ENCODE measurements at places on chromosomes 2 and 18. TPM values are rescaled to one million over a fixed set of nuclear protein-coding genes. Genes with fewer than 3 reads are reported as not detected.

The CYRIA gene
- total RNA-seq = 1.5 TPM

The NR4A2 gene
- total RNA-seq = 9.4 TPM

The ORC2 gene
- total RNA-seq = 12.2 TPM

The TSPYL6 gene
- total RNA-seq = not detected

The CRYGC gene
- not detected for total RNA-seq

The MOGAT1 gene
- total RNA-seq = not detected

The TUBA4B gene
- total RNA-seq = not detected

The NPHP1 gene
- total RNA-seq = 6.9 TPM

The FSIP2 gene
- 0.06 TPM for total RNA-seq

The BBS5 gene
- 5.7 TPM for total RNA-seq

The EHBP1 gene
- total RNA-seq = 43.5 TPM

The POU3F3 gene
- total RNA-seq = 0.06 TPM

The CAB39 gene
- 55.5 TPM for total RNA-seq

The RPRM gene
- total RNA-seq = not detected

The GPR155 gene
- total RNA-seq = 2.1 TPM

The C2orf76 gene
- total RNA-seq = 17.6 TPM

The MARCHF4 gene
- 2.1 TPM for total RNA-seq

The SLC23A3 gene
- total RNA-seq = 1.6 TPM

The EGR4 gene
- not detected for total RNA-seq

The CIDEA gene
- not detected for total RNA-seq

The SLC9A4 gene
- under 0.01 TPM for total RNA-seq

The SULT1C2 gene
- total RNA-seq = not detected

The FBXO11 gene
- 47.6 TPM for total RNA-seq

The SCYGR6 gene
- not detected for total RNA-seq

The LBH gene
- 31.3 TPM for total RNA-seq

The NLRC4 gene
- not detected for total RNA-seq

The SERPINB2 gene
- total RNA-seq = 2.4 TPM

The SMYD1 gene
- total RNA-seq = not detected

The PLB1 gene
- total RNA-seq = 1.2 TPM

The KLHL14 gene
- not detected for total RNA-seq

The C2orf80 gene
- total RNA-seq = not detected

The TTN gene
- total RNA-seq = 5.6 TPM

The HOXD3 gene
- total RNA-seq = not detected

The NEU4 gene
- not detected for total RNA-seq

The PLEK gene
- total RNA-seq = 0.13 TPM

The FIGN gene
- 1.3 TPM for total RNA-seq

The SATB2 gene
- 11.8 TPM for total RNA-seq

The IL1R1 gene
- total RNA-seq = 49.0 TPM

The MYCN gene
- not detected for total RNA-seq

The IL36A gene
- not detected for total RNA-seq

The RBFA gene
- 28.1 TPM for total RNA-seq

The COLEC12 gene
- 24.0 TPM for total RNA-seq

The ACTG2 gene
- total RNA-seq = not detected

The GREB1L gene
- total RNA-seq = 1.2 TPM

The CPS1 gene
- 19.1 TPM for total RNA-seq
